ENCODE measurements at places on chromosomes 3 and 15. TPM values are rescaled to one million over a fixed set of nuclear protein-coding genes. Genes with fewer than 3 reads are reported as not detected.

GRCh38 chr3:9302425-9303181, 53.2 kb upstream of the SRGAP3 start:
- DNase-seq = no peak

- no peak for DNase-seq
These were observed 48.1 kb downstream of the EPHB3 start for GRCh38 chr3:184609476-184610244.

The SLITRK3 gene
- total RNA-seq = 0.18 TPM

GRCh38 chr3:12751571-12751970, 7.5 kb downstream of the TMEM40 start:
- DNase-seq = no peak

DNA sequence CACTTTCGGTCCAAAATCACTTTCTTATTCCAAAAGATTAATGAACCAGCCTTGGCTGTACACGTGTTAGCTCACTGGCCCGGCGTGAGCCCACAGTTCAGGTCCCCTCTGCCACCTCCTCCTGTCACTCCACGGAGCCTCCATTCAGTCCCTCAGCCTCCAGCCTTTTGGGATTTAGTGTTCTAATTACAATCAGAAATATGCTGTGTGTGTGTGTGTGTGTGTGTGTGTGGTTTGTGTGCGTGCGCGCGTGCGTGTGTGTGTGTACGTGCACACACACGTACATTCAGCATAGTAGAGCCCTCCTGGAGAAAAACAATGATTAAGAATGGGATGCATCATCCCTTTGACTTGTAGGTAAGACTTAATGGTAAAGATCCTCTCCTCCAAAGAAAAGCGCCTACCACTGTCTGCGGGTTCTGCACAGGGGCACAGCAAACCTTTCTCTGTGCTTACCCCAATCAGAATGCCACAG, 801 bp downstream of the CA12 start:
- DNase-seq = no peak

The SMAD6 gene
- total RNA-seq = 5.2 TPM

GRCh38 chr3:138768125-138768524, 66.6 kb downstream of the PIK3CB start:
- DNase-seq = no peak

GRCh38 chr3:18087988-18088387, 337.2 kb downstream of the SATB1 start:
- no peak for DNase-seq

DNA sequence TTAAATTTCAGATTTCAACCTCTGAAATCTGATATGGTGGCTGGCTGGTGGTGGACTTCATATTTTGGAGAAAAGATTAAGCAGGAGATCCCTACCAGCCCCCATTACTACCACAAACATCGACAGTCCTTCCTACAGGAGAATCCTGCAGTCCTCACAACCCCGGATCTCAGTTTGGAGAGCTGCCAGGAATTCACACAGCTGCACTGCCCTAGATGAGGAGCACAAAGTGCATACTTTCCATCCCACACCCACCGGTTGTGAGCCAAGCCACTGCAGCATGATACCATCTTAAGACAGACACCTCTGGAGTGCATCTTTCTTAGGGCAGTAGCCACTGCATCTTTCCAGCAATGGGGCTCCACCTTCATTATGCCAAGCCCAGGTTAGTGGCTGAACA, 185.5 kb upstream of the GPR149 start:
- no peak for DNase-seq

- no peak for DNase-seq
These were observed 99.2 kb downstream of the CORO2B start for GRCh38 chr15:68677996-68678395.

The SLCO2A1 gene
- 3.3 TPM for total RNA-seq

The SLC9C1 gene
- not detected for total RNA-seq

DNA sequence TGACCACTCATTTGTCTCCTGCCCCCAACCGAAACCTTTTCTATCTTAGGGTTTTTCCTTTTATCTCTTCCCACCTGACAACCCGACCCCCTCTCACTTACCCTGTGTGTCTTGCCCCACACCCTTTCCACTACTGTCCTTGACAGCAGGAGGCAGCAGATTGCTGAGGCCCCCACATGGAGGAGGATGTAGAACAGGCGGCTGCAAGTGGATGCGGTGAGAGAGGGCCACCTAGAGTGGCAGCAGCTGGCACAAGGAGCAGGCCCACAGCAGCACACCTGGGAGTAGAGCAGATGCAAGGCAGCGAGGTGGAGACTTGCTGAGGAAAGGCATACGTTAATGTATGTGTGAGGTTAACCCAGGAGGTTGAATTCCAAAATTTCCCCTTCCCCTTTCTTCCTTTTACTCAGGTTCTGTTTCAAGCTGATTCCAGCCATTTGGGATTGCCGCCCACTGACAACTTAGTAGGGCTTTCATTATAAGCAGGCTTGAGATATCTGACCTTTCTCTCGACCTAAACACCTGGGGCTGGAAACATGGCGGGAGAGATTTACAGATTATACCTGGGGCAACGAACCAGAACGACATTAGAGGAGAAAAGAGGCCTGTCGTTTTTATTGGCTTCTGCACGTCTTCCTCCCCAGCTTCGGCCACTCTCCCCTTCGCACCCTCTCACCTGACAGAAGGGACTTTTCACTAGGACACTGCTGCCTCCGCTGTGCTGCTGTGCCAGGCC, 643 bp downstream of the SERINC4 start:
- DNase-seq = no peak

DNA sequence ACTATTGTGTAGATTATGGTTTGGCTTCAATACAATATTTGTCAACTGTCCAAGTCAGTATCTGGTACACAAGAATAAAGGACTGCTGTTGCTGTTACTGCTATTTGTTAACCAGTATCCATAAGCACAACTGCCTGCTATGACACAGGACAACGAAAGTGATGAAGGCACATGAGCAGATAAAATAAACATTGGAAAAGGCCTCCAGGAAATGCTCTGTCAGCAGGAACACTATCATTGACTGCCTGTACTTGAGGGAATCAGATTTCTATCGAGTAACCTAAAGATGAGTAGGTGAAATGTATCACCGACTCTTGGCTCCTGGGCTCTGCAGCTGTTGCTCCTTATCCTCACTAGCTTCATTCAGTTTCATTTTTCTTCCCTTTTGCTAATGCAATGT, 56.5 kb downstream of the FMN1 start:
- no peak for DNase-seq

The NMNAT3 gene
- total RNA-seq = 11.6 TPM

- no peak for DNase-seq
These were observed 11.7 kb upstream of the HHATL start for GRCh38 chr3:42714171-42714852.

The CPNE4 gene
- not detected for total RNA-seq

The C3orf20 gene
- not detected for total RNA-seq

- DNase-seq = no peak
These were observed 15.9 kb upstream of the OCA2 start for GRCh38 chr15:28114721-28115622.

The CYP8B1 gene
- total RNA-seq = not detected

The GPR62 gene
- not detected for total RNA-seq

- DNase-seq = no peak
These were observed 38.8 kb downstream of the PRKCD start for GRCh38 chr3:53199834-53200233.

- no peak for DNase-seq
These were observed 157.7 kb downstream of the WNT7A start for GRCh38 chr3:13722178-13722577.

GRCh38 chr15:29043736-29044502, 158.1 kb downstream of the APBA2 start:
- no peak for DNase-seq

GRCh38 chr15:77964193-77964592, 113.3 kb downstream of the TBC1D2B start:
- DNase-seq = no peak

GRCh38 chr15:93214106-93214505, 125.1 kb upstream of the RGMA start:
- DNase-seq = no peak

GRCh38 chr3:53696401-53697172, 149.6 kb downstream of the CHDH start:
- no peak for DNase-seq

The TICRR gene
- total RNA-seq = 11.2 TPM

DNA sequence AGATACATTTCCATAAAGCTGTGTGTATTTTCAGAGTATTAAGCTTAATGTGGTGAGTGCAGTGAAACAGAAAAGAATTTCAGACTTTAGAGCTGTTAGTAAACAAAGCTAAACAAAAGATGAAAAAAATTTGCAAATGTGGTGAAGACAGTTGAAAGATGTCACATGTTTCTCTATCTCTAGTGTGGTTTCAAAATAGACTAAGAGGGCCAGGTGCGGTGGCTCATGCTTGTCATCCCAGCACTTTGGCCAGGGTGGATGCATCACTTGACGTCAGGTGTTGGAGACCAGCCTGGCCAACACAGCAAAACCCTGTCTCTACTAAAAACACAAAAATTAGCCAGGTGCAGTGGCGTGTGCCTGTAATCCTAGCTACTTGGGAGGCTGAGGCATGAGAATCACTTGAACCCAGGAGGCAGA, 466.0 kb upstream of the NR2F2 start:
- no peak for DNase-seq

DNA sequence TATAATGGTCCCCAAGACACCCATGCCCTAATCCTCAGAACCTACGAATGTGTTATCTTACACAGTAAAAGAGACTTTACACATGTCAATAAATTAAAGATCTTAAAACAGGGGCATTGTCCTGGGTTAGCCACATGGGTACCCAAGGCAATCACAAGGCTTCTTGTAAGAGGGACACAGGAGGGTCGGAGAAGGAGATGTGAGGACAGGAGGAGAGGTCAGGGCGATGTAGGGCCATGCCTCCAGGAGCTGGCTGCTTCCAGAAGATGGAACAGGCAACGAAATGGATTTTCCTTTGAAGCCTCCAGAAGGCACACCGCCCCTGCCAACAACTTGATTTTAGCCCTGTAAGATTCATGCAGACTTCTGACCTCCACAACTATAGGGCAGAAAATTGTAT, 262.7 kb downstream of the MEX3B start:
- DNase-seq = no peak

- no peak for DNase-seq
These were observed 431.3 kb upstream of the MDFIC2 start for GRCh38 chr3:70743754-70744153.

DNA sequence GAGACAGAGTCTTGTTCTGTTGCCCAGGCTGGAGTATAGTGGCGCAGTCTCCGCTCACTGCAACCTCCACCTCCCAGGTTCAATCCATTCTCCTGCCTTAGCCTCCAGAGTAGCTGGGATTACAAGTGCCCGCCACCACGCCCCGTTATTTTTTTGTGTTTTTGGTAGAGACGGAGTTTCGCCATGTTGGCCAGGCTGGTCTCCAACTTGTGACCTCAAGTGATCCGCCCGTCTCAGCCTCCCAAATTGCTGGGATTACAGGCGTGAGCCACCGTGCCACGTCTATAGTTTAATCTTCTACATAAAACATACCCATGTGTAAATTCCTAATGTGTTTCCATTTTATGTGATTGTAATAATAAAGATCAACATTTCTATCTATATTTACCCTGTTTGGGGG, 1.7 kb downstream of the GALK2 start:
- DNase-seq = no peak

The FRMD5 gene
- total RNA-seq = not detected

The GABRG3 gene
- total RNA-seq = not detected

- DNase-seq = no peak
These were observed 17.8 kb upstream of the TXNRD3 start for GRCh38 chr3:126672741-126673140.

GRCh38 chr15:39942101-39942752, 8.3 kb downstream of the EIF2AK4 start:
- DNase-seq = no peak

GRCh38 chr3:70053293-70053692, 53.8 kb downstream of the SAMMSON start:
- no peak for DNase-seq

DNA sequence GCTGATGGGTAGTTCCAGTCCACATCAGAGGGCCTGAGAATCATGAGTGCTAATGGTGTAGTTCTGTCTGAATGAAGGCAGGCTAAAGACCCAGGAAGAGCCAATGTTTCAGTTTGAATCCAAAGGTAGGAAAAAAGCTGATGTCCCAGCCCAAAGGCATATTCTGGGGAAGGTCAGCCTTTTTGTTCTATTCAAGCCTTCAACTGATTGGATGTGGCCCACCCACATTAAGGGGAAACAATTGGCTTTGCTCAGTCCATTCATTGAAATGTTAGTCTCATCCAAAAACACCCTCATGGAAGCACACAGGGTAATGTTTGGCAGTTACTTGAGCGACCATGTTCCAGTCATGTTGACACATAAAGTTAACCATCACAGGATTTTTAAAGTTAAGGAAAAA, 25.9 kb downstream of the EPHB1 start:
- no peak for DNase-seq

- DNase-seq = no peak
These were observed 321.8 kb downstream of the ULK4 start for GRCh38 chr3:41640076-41640475.

DNA sequence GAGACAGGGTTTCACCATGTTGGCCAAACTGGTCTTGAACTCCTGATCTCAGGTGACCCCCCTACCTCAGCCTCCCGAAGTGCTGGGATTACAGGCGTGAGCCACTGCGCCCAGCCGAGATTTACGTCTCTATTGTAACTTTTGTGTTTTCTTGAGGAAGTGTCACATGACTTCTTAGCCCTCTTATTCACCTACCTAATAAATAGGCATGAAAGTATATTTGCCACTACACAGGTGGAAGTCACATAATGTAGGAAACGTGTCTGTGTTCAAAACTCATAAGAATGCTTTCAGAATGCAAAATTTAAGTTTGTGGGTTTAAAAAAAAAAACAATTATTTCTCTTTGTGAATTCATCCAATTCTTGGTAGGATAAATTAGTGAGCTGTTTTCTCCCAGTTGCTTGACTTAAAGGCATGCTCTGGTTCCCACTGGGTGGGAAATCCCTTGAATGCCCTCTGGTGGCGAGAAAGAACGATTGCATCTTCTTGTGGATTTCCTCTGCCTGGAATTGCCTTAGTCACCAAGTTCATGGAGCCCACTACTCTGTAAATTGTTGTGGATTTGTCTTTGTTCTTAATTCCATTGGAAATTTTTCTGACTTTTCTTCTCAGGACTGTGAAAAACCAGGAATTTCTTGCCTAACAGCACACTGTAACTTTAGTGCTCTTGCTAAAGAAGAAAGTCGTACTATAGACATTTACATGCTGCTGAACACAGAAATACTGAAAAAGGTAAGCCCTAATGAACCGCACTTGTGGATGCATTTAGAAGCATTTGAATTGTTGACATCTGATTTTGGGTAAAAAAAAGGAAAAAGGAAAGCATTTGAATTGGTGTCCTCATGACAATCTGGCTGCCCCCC, 82.2 kb upstream of the CTDSPL start:
- DNase-seq = no peak

Measured in esophagus squamous epithelium (tissue), 5 donors.